AG04450 (cell line): ENCODE measurements at places on chromosomes 3 and 15.

DNA sequence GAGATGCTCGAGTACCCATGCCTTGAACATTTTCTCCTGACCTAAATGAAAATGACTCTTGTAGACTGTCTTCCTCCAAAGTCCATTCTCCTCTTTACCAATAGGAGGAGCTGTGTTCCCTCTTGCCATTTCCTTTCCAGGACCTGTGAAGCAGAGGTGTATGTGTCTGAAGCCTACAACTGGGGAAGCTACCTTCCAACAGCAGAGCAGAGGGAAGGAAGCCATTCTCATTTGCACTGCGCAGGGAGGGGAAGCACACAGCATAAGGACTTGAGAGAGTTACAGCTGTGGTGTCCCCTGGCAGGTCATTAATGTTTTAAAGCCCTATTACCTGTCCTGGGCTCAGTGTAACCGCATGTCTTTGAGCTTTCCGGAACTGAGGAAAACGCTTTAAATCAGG, 38.7 kb downstream of the HSPBAP1 start:
- no peak for DNase-seq

DNA sequence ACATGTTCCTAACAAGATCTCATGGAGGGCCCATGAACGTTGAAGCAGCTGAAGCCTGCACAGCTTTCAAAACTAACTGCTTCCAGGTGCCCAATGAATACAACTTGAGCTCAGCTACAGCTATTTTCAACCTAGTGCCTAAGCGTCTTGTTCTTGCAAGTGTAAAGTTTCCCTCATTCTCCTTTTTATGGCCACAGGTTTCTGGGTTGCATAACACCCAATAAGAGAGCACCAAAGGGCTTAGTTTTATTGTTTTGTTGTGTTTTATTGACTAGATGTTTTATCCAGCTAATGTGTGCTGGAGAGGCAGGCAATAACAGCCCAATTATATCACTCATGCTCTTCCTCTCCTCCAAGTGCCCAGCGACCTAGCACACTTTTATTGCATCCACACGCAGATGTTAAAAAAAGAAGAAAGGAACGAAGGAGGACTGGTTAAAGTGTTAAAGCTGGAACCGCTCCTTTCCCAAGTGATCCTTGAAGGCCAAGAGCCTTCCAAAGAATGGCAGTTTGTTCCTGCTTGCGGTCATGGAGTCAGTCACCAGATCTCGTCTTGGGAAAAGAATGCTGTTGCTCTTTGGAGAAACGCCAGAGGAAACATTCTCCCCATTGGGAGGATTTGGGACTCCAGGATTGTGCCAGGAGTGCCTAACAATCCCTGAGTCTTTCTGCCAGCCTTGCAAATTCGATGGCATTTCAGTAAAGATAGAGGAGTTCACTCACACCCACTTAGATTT, 156.9 kb downstream of the MEX3B start:
- peak; percentile 20 for DNase-seq

- no peak for DNase-seq
Observed at GRCh38 chr15:68315035-68315434, 37.5 kb downstream of the FEM1B start.

GRCh38 chr3:79383402-79384012, 384.3 kb downstream of the ROBO1 start:
- no peak for DNase-seq

DNA sequence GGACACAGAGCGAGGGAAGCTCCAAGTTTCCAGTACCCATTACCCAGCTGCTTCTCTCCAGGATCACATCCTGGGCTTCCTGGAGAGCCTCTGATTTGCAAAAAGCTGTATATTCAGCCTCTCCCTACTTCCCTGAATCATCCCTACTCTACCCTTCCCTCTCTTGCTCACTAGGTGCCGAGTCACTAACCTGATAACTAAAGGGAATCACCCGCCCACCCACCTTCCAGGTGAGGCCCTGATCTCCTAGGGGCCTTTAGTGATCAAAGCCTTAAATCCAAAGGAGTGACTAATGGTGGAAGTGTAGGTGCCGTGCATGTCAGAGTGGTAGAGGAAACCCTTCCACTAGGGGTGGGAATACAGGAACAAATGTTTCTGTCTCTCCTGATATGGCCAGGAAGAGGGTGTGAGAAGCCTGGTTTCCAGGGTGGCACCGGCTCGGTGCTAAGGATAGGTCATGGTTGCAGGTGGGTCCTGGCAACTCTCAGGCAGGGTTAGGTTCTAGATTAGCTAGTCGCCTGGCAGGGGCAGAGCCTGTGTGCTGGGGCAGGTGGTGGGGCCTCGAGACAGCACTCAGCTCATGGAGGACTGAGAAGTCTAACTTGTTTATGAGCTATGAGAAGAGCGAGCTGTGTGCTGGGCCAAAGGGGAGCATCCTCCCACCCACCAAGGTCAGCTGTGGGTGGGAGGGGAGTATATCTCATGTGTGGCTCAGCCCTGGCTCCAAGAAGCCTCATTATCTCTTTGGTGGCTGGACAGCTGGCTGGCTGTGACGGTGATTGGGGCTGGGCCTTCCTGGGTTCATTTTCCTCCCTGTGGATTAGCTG, 10.1 kb downstream of the SEMA7A start:
- no peak for DNase-seq

DNA sequence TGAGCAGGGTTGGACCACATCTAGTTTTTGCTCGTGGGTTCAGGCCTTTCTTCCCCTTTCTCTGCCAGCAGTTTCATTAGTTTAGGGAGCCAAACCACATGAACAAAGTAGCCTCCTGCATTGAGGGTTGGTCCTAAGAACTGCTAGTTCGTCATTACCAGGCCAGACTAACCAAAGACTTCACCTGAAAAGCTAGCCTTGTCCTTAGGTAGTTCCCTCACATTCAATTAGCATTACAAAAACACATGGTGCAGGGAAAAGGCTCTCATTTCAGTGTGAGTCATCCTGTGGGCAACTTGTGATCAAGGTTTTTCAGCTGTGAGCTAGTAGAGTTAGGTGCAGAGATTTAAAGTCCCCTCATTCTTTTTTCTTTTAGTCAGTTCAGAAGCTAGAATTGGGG, 279.3 kb upstream of the CTNNB1 start:
- no peak for DNase-seq

GRCh38 chr3:123640740-123641462, 56.0 kb upstream of the HACD2 start:
- no peak for DNase-seq

DNA sequence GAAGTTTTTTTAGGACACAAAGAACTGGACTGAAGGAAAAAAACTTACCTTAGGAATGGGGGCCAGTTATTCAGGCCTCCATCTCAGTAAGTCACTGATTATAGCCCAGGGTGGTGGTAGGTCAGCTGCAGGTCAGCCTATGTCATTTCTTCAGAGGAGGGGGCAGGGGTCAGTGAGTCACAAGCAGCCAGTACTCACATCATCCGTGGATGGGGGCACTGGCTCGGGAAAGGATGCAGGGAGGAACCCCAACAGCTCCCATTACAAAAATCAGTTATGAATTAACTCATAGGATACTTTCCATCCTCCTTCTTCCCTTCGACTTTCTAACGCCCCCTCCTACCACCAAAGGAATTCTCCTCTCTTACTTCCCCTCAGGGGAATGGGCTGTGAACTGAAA, 578.3 kb downstream of the PDCD6IP start:
- DNase-seq, result no peak

DNA sequence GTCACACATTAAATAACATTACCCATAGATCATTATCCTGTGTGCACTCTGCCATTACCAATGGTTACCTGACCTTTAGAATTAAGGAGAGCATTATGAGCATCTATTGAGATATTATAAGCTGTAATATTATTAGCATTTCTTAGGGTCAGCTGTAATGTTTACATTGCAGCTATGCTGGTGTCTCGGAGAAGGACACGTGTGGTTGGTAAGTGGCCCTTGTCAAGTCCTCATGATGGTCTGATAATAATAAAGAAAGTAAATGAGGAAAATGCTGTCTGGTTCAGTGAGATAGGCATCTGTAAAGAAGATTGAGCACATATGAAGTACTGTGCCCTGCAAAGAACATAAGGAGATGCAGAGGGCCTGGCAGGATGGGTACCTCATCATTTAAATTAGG, 71.7 kb upstream of the ARL6 start:
- no peak for DNase-seq

DNA sequence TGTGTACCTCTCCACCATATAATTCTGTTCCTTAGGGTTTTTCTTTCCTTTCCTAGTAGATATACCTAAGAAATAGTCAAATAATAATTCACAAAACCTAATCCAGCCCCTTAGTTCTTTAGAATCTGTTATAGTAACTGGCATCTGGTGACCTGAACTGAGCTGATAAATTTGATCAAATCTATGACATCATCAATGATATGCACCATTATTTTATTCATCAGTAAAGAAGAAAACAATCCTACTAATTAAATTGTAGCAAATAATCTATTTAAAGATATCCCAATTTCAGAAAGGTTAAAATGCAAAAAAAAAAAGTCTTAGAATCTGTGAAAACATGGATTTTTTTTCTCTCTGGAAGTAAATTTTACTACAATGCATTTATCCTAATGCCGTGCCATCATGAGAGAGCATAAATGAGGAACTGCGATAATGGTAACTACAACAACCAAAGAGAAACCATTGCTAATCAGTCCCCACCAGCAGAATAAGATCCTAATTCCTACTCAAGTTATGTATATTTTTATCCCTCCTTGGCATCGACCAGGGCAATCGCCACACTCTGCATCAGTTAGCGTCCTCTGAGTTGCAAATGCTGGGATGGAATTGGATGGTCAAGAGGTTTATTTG, 6.6 kb upstream of the MNS1 start:
- DNase-seq, result no peak

- peak; percentile 95 for DNase-seq
Observed at GRCh38 chr3:124812291-124813265, 74.6 kb downstream of the ITGB5 start.

GRCh38 chr15:48374472-48374871, 43.2 kb downstream of the DUT start:
- DNase-seq, result no peak

DNA sequence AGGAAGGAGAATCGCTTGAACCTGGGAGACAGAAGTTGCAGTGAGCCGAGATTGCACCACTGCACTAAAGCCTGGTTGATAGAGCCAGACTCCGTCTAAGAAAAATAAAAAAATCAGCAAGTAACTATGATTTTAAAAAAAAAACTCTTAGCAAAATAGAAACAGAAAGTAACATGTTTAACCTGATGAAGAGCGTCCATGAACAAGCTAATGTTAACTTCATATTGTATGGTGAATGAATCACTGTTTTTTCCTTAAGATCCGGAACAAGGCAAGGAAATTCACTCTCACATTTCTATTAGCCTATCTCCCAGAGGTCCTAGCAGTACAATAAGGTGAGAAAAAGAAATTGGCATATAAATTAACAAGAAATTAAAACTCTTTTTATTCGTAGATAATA, 69.0 kb downstream of the RFX7 start:
- DNase-seq, result no peak

- no peak for DNase-seq
Observed at GRCh38 chr15:66929843-66930402, 135.5 kb upstream of the SMAD3 start.

GRCh38 chr15:66773129-66773873, 71.3 kb downstream of the SMAD6 start:
- DNase-seq, result no peak

- no peak for DNase-seq
Observed at GRCh38 chr3:119311081-119311925, 17.1 kb downstream of the ARHGAP31 start.

- DNase-seq, result no peak
Observed at GRCh38 chr3:60967141-60967540, 284.1 kb downstream of the FHIT start.

DNA sequence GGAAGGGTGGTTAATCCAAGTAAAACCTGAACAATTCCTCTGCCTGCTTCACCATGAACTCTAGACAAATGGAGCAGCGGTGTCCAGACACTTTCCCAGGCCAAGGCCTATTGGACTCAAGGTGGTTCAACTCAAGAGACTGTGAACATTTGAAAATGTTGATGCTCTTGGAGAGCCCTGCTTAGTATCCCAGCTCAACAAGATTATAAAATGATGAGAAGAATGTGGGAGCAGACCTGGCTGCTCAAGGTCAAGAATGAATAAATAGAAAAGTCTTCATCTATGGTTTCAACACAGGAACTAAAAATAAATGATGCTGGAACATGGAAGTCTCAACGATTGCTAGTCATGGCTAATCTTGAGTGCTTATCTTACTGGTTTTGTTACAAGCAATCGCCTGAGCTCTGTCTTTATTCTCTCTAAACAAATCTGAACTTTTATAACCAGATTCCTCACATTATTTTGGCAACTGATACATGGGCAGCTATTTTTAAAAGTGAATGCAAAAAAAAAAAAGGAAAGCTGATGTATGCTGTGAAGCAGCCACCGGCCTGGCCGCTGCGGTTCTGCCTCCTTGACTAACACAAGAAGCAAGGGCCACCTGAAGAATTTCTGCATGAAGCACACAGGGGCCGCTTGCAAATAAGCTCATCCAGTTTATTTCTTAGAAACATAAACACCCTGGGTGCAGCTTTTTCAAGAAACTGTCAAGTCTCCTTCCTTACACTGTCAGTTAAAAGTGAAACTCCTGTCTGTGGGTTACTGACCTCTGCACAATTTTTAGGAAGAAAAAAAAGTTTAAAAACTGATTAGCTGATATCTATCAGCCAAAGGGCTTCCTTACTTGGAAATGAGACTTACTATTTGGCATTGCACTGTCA, 120.1 kb upstream of the ARHGEF3 start:
- DNase-seq, result peak; percentile 11

DNA sequence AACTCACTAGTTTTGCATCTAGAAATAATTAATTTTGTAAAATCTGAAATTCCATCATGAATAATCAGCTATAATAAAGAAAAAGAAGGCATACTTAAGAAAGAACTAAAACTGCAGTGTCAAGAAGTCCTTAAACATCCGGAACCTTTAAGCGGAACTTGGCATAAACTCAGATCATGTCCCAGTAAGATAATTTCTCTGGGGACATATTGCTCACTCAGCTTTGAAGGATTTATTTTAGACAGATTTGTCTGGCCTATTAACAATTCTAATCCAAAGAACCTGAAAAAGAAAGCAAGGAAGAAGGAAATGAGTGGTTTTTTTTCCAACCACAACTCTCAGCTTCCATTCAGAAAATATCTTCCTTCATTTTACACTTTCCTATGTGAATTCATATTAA, 850.3 kb downstream of the ROBO1 start:
- DNase-seq, result no peak

DNA sequence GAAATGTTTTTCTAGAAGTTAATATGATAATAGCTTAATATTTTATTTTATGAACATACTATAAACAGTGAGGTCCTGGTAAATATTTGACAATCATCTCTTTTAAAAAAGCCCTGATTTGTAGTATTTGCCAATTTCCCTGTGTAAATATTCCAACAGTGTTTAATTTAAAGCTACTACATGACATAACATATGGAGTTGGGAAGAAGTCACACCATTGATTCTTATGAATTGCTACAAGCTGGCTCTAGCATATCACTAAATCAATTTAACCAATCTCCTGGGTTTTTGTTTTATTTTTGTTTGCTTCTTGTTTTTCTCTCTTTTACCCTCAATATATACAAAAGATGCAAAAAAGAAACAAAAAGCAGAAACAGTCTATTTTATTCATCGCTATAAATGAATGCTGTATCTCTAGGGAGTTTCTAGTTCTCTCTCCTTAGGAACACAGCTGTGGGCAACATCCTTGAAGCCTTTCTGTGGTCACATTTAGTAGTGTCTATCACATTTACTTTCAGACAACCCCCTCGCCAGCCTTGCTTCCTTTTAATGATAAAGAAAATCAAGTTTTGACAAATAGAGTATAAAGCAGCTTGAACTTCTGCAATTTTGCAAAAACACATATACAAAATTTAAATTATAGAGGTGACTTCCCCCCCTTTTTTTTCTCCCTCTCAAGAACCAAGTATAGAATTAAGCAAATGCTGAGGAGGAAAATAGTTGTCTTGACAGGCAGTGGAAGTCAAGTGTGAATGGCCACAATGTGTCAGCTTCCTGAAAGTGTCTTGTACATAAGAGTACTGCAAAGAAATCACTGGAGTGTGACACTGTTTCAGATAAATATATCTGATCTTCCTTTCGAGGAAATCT, 21.4 kb downstream of the CCR1 start:
- no peak for DNase-seq
